ENCODE measurements at places on chromosomes 4 and X.

- no peak for DNase-seq
These were observed 15.9 kb downstream of the ADD1 start for GRCh38 chr4:2859514-2859913.

DNA sequence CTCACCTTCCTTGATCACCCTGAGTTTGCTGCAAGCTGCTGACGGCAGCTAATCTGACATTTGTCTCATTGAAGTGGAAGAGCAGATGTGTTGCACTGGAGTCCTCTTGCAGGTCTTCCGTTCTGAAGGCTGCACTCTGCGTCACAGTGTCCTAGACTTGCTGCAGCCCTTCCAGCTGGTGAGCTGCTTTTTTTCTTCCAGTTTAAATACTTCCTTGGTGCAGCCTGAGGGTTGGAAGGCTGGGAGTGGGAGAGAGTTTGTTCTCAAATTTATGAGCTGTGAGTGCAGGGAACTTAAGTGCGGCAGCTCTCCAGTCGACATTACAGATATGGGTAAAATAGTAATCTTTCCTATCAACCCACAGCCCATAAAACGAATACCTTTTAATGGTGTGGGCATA lies 303.6 kb upstream of the FAT1 start:
- DNase-seq: no peak

- no peak for DNase-seq
These were observed 85.0 kb downstream of the ADRA2C start for GRCh38 chr4:3851211-3851610.

DNA sequence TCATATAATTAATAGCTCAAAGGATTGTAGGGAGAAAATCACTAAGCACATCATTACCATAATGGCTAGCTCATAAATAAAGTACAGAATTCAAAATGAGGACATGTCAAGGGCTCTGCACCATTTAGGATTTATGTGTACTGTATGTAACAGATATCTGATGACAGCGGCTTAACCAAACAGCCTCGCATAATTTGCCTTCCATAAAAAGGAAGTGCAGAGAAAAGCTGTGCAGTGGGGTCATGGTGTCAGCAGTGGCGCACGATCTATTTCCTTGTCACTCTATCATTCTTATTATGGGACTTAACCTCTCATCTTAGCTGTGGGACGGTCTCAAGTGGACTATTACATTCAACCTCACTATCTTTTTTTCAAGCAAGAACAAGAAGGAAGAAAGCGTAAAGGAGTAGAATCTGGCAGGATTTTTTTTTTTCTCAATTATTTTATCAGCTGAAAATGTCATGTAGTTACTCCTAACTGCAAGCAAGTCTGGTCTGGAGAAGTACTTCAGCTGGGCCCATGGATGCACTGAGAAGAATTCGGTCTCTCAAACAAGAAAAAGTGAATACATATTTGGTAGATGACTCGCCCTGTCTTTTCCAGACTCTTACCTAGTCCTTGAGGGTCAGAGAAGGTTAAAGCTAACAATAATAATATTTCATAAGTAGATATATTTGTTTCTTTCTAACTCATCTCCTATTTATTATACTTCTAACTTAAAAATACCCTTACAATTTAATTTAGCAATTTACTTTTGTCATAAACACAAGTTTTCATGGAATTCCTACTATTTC lies 94.6 kb downstream of the COX18 start:
- DNase-seq: no peak

GRCh38 chrX:96835660-96836289 lies 47.9 kb upstream of the RPA4 start:
- DNase-seq: no peak

DNA sequence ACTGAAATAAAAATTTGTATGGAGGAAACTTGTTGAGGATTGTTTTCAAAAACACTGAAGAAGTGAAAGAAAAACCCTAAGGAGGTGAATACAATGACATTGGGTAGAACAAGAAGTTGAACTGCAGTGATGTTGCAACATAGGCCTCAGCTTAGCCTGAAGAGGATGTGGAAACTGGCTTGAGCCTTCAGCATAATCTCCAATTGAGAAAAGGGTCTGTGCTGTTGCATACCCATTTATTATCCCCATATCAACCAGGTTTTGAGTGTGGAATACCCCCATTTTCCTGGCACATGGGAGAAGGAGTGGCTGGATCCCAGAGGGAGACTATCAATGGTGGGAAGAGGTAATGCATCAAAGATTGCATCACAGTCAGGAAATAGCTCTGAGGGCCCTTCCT lies 695.0 kb upstream of the HS3ST1 start:
- DNase-seq: no peak

DNA sequence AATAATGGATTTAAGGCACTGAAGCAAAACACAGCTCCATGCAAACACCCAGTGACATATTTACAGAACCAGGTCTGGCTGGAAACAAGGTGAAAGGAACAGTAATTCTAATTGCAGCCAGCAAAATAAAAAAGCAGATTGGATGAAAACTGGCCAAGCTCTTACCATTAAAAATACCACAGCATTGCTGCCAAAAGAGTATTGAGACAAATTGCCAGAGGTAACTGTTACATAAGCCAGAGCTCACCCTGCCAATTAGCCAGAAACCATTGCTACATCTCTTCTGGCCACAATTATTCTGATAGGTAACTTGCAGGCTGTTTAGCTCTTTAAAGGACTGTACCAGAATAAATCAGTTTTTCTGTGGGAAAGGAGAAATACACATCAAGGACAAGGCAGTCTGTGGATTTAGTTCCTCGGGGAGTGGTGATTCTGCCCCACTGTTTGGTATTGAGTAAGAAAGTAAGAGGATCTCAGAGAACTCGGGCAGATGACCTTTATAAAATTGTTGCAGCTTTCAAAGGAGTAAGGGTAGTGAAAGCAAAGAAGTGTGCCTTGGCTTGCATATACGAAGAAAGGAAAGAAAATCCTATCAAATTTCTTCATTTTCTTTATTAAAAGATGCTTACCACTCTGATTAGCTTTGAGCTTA lies 369.5 kb downstream of the PPP3CA start:
- no peak for DNase-seq

- DNase-seq: no peak
These were observed 151.2 kb downstream of the MGST2 start for GRCh38 chr4:139816856-139817255.

DNA sequence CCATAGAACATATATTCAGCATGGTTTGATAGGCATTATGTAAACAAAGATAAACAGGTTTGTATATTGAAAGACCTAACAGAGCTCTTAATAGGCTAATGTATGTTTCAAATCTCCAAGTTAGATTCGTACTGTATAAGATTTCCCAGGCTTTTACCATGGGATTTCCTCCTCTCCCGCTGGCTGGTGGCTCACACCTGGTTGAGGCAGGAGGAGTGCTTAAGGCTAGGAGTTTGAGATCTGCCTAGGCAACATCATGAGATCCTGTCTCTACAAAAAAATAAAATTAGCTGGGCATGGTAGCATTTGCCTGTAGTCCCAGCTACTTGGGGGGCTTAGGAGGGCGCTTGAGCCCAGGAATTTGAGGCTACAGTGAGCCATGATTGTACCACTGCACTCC lies 5.4 kb downstream of the CPE start:
- DNase-seq: no peak

GRCh38 chr4:55122235-55122634 lies 3.2 kb downstream of the KDR start:
- no peak for DNase-seq

DNA sequence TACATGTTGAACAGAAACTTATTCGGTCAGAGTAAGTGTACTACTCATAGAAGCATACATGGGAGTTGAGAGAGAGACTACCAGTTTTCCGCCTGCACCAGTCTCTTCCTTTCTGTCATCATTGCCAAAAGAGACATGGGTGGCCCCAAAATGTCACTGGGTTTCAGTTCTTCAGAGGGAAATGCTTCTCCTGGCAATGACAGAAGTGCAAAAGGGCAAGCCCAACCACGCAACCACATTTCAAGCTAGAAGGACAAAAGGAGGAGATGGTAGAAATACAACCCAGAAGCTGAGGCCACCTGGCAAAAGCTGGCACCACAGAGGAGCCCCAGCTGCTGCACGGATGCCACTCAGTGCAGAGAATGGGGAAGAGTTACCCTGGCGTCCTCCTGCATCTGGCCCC lies 320.1 kb downstream of the BCOR start:
- no peak for DNase-seq

DNA sequence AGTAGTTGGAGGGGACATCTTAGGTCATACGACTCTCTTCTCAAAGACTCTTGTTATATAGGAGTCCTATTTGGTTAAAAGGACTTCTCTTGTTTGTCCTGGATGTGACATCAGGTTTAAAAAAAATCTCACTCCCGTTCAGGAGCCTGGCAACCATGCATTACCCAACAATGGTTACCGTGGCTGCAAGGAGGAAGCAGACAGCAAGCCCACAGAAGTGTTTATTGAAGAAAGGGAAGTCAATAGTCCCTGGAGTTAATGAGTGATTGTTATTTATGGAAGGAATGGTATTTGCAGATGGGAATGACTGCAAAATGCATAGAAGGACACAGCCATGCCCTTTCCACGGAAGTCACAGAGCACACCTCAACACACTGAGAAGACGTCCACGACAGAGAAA lies 75.9 kb upstream of the ENPP6 start:
- DNase-seq: no peak

GRCh38 chrX:119640731-119641170 lies 34.5 kb upstream of the NKRF start:
- no peak for DNase-seq

DNA sequence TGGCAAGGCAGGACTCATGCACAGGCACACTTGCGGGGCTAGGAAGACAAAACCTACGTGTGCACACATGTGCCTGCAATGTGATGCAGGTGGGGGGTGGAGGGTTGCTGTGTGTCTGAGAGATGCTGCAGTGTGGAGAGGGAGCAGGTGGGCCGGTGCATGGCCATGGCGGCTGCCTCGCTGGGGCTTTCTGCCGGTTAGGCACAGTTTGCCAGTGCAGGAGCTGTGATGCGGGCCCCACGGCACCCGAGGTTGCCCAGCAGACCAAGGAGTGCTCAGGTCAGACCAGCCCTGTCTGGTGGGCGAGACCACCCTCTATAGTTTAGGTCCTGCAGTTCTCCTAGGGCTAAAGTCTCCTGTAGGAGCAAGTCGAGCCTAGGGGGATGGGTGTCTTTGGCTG lies 4.4 kb upstream of the AFM start:
- DNase-seq: no peak

DNA sequence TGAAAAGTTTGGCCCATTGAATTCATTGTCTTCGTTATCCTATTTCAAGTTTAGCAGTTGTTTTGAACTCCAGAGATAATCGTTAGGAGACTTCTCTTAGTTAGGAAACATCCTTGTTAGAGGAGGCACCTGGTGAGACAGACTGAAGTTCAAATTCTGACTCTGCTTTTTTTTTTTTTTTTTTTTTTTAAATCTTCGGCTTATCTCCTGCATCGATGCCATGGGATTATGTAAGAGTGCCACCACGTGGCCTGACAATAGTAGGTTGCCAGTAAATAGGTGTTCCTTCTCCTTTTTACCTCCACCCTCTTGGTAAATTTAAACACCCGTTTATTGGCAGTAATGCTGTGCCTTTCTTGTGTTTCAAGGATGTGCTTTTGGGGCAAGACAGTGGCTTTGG lies 149.3 kb downstream of the SOWAHB start:
- no peak for DNase-seq

GRCh38 chrX:109487640-109488039 lies 5.8 kb upstream of the GUCY2F start:
- DNase-seq: no peak

GRCh38 chrX:17769701-17770269 lies 32.5 kb downstream of the SCML1 start:
- no peak for DNase-seq

DNA sequence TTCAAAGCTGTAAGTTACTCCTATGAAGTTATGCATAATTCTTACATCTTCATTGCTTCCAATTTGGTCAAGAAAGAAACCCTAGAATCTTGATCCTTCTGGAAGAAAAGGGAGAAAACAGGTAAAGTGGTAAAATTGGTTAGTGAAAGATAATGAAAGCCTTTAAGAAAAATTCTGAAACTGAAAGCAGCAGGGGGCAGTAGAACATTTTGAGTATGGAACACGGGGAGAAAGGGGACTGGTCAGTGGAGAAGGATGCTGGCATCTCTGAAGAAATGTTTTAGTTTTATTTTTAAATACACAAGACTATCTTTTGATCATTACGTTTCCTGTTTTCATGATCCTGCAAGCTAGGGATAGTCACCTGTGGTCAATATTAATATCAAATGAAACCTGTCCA lies 54.3 kb downstream of the SLIT2 start:
- DNase-seq: no peak

DNA sequence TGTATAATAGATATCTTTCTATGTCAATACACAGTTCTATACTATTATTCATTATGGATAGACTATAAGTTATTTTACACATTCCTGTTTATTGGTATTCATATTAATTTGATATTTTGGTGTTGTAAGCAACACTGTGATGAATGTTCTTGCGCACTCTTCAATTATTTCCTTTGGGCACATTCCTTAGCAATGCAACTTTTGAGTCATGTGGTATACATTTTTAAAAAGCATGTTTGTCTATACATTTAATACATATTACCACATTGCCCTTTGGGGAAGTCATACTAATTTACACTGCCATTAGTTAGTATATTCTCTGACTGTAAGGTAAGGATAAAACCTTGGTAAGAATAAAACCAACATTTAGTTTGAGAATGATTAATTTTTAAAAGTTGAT lies 21.0 kb downstream of the FRAS1 start:
- DNase-seq: no peak

DNA sequence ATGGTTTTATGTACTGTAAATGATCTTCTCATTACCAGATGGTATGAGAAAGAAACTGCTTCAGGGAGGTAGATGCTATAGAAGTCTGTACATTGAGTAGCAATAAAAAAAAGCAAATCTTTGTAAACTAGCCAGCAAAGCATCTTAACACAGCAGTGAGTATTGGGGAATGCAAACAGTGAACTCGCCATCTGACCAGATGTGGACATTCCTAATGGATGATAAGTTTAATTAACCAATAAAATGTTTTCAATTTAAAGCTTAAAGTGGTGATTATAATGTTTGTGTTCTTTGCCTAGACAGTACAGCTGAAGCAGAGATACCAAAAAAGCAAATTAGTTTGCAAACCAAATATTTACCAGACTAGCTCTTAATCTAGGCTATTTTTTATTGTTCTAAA lies 1144.2 kb downstream of the FAT4 start:
- no peak for DNase-seq

- no peak for DNase-seq
These were observed 21.1 kb downstream of the RASL11B start for GRCh38 chr4:52883183-52883621.

DNA sequence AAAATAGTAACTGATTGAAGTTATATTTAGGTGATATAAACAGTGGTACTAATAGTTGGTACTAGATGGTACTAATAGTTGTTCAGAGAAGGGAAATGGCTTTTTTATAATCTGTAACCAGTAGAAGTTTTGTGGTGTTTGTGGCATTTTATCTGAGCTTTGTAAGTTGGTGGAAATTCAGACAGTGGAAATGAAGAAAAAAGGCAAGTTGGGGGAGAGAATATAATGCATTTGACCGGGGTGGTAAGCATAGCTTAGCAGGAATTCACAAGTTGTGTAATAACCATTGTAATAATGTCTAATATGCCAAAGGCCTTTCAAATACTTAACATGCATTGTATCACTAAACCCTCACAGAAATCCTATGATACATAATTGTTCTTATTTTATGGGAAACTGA lies 36.3 kb downstream of the DTHD1 start:
- no peak for DNase-seq

GRCh38 chr4:143986180-143986579 lies 33.0 kb downstream of the GYPB start:
- DNase-seq: no peak
